ENCODE measurements at places on chromosomes 7 and 10.
A peak's percentile ranks its signal among the peaks of the same experiment; 100 is the strongest.

DNA sequence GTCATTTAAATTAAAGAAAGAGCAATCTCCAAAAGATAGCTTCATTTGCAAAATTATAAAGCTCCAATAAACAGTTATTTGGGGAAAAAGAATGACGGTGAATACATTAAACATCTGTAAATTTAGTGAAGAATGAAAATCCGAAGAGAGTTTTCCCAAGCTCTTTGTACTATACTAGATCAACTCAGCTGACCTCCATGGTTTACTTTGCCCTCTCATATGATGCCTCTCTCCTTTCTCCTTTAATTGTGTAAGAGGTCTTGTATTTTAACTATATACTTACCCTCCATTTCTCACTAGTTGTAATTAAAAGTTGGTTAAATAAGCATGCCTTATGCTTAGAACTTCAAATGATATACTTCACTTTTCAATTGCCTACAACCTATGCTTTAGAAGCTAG lies 125.8 kb downstream of the CACNA2D1 start:
- DNase-seq = no peak

DNA sequence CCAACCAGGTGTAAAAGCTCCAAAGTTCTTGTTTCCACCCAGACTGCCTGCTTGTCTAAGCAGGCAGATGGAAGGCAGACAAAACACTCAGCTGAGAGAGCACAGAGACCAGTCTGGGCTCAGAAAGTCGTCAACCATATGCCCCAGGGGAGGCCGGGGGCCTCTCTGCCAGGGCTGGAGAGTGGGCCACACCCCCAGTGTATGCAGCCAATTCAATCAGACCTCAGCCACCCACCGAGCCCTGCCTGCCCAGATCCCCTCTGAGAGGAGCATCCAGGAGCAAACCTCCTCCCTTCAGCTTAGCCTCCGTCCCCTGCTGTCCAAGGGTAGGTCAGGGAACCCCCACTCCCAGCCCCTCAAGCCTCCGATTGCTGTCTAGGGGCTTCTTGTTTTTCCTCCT lies 196.3 kb downstream of the LSM5 start:
- DNase-seq = no peak

- DNase-seq = no peak
These were observed 11.3 kb upstream of the SAMD9L start for GRCh38 chr7:93159490-93159889.

- DNase-seq = no peak
These were observed 359.0 kb upstream of the ANKRD30A start for GRCh38 chr10:36766415-36766810.

DNA sequence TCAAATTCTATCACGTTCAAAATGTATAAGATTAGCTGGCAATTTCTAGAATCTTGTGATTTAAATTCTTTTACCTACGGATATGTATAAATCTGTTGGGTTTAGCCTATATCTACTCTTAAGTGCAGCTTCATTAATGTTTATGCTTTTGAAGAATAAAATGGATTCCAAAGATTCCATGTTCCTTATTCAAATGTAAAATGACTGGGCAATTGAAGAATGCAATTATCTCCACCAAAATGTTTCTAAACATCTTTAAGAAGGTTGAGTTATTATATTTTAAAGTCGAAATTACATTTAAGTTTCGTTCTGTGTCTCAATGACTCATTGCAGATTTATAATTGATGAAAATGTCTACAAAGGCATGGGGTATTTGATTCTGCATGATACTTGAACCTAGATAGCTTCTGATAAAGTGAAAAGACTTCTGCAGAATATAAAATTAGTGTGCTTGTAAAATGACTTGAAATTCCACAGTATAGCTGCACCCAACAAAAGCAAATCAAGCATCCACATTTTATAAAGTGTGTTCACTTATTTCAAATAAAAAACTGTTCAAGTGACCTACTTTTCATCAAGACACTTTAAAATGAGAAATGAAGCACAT lies 697.0 kb upstream of the PCDH15 start:
- DNase-seq = no peak

DNA sequence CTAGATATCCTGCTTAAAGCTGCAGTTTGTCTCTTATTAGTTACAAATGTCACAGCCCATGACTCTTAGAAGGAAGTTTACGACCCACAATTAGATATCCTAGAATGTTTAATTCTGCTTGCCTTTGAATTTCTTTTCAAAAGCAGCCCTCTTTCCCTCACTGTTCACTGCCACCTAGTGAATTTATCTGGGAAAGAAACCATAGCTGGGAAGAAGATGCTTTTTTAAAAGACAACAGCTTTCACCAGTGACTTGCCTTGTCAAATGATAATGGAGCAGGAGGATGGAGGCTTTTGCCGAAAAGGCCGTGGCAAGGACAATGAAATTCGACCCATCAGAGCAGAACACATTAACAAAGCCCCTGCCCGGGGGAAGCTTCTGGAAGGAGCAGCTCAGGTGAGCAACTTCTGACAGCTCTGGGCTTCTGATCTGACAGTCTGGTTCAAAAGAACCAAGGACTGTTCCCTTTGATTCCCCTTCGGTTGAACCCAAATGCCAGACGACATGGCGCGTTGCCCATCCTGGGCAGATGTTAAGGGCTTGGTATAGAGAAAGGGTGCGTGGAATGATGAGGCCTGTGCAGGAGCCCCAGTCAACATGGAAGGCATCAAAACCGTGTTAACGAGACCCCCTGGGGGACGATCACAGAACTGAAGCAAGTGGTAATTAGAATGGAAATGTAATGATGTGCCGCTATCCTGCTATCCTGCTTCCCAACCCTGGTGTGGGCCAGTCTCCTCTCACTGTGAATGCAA lies 236.8 kb downstream of the FRMD4A start:
- DNase-seq = peak; percentile 30

- DNase-seq = no peak
These were observed 37.2 kb upstream of the TMEM273 start for GRCh38 chr10:49225218-49225876.

DNA sequence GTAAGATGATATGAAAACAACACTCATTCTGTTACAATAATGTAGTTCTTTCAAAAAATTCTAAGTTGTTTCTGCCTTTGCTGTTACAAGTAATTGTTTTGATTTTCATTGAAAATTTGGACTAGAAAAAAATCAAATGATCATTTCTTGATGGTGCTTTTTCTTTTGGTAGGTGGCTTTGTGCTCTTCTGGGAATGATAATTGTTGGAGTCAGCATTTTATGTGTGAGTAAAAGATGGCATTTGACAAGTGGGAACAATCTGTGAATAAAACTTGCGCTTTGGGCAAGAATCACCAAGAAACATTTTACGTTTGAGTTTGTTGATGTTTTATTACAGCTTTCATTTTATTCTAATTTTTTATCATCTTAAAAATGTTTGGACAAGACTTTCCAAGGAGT lies 25.9 kb downstream of the SLC18A2 start:
- DNase-seq = no peak
